ENCODE measurements at places on chromosomes 6 and 20.

DNA sequence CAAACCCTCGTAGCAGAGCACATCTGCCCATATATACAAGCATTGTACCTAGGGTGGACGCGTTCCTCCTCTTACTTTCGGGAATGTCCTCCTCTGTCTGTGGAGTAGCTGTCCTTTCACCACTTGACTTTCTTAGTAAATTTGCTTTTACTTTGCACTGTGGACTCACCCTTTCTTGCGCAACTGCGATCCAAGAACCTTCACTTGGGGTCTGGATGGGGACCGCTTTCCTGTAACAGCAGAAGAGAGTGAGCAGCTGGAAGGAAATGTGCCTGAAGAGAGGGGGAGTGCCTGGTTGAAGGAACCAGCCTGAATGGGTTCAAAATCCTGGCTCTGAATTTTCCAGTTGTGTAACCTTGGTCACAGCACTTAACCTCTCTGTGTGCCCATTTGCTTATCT lies 40.1 kb upstream of the PMEPA1 start:
- H3K4me1 ChIP-seq: peaks cover 16% of the 10 kb centered on the region
- no peak overlapping the region for H3K4me3 ChIP-seq
- peaks cover 7% of the 10 kb centered on the region for H3K27me3 ChIP-seq
- H3K36me3 ChIP-seq: no peaks in the 10 kb centered on the region

DNA sequence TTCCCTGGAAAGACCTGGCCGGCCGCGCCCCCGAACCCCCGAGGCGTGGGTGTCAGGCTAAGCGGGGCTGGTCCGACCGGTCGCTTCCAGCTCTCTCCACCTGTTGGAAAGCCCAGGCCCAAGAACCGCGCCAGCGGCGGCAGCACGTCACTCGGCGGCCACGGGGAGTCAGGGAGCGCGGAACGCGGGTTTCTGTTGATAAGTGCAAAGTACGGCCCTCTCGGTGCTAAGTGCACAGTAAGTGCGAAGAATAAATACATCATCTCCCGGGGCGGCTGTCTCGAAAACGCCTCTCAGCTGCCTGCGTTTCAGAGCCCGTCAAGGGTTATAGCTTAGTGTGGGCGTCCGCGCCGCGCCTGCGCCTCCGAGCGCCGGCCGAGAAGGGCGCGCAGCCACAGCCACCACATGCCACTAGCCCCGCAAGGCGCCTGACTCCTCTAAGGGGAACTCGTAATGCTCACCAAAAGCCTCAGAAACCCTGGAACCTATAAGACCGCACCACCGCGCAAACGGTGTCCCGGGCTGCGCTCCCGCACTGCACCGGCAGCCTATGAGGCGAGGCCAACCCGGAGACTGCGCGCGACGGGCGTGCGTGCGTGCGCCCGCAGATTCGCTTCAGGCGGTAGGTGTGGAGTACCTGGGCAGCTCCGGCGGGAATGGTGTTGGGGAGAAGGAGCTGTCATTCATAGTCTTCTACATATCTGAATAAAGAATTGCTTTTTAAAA lies 9.2 kb upstream of the TBX18 start:
- peaks cover 11% of the 10 kb centered on the region for H3K4me1 ChIP-seq
- DNase-seq: peak; percentile 63

DNA sequence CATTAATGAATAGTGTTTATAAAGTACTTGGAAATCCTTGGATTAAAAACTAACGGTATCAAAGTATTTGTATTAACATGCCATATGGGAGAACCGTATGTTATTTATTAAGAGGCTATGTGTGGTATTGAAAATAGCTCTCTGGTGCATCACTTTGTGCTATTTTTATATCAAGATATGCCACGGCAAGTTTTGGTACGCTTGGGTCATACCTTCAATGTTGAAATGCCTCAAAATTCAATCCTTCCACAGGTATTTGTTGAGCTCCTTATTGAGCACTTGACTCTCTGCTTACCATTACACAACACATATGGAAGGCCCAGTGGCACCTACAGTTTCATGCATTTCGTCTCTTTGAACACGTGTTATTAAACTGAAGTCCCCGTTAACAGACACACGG lies 647.9 kb downstream of the KIF16B start:
- peaks cover 10% of the 10 kb centered on the region for H3K36me3 ChIP-seq
- peaks cover 15% of the 10 kb centered on the region for H3K4me1 ChIP-seq
- DNase-seq: no peak
- H3K27ac ChIP-seq: no peak overlapping the region
- H3K27me3 ChIP-seq: no peaks in the 10 kb centered on the region

DNA sequence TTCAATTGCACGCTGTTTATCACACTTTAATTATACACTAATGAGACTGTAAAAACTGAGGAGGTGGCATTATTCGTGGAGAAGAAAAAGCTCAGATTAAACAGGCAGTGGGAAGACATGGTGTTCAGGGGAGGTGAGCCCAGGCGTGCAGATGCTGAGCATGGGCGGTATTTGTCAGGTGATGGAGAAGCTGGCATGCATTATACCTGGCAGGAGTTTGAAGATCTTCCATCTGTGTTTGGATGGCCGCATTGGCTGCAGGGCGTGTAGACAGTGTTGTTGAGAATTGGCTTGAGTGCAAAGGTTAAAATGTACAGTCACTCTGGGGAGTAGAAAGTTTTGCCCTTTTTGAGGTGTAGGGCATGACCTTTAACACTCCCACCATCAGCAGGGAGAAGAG lies 213.8 kb downstream of the ERMARD start:
- DNase-seq: no peak
- peaks cover 5% of the 10 kb centered on the region for H3K36me3 ChIP-seq
- peaks cover 17% of the 10 kb centered on the region for H3K27me3 ChIP-seq
- H3K4me1 ChIP-seq: peaks cover 5% of the 10 kb centered on the region

GRCh38 chr20:40146071-40146470 lies 543.0 kb downstream of the MAFB start:
- H3K27me3 ChIP-seq: peaks cover 4% of the 10 kb centered on the region
- no peak overlapping the region for H3K4me3 ChIP-seq
- no peak overlapping the region for H3K27ac ChIP-seq
- no peaks in the 10 kb centered on the region for H3K4me1 ChIP-seq

- no peaks in the 10 kb centered on the region for H3K27me3 ChIP-seq
- DNase-seq: no peak
- peaks cover 5% of the 10 kb centered on the region for H3K4me1 ChIP-seq
- no peak overlapping the region for H3K4me3 ChIP-seq
These were observed 40.3 kb upstream of the OGFRL1 start for GRCh38 chr6:71248306-71248765.

Data from glutamatergic neuron (in vitro differentiated cells).